ENCODE measurements at places on chromosomes 16 and 17.

GRCh38 chr17:40063187-40063771 is 514 bp downstream of the THRA start:
- peaks cover 11% of the 10 kb centered on the region for H3K27me3 ChIP-seq
- no peak overlapping the region for H3K27ac ChIP-seq
- H3K4me1 ChIP-seq = peaks cover 7% of the 10 kb centered on the region

DNA sequence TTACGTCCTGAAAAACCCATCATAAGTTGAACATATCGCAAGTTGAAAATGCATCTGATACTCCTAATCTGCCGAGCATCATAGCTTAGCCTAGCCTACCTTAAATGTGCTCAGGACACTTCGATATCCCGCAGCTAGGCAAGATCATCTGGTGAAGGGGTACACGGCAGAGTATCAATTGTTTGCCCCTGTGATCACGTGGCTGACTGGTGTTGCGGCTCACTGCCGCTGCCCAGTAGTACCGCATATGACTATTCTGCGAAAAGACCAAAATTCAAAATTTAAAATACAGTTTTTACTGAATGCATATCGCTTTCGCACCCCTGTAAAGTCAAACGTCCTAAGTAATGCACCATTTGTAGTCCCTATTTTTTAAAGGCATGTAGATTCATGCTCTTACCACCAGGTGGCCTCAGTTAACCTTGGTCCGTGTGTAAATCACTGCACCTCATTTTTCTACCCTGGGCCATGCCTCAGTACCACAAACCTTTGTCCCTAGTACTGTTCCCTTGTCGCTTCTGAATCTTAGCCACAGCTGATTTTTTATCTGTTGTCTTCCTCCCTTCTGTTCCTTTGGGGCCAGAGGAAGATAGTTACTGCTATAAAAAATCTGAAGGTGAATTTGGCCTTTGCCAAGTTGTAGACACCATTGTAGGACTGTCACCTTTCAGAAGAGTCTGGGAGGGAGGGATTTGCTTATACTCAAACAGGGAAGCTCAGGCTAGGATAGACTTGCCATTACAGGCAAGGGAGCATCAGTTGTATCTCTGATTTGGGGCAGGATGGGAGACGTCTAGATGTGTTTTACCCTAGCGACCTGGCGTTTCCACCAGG is 34.4 kb downstream of the WWP2 start:
- no peak overlapping the region for H3K27ac ChIP-seq
- no peaks in the 10 kb centered on the region for H3K27me3 ChIP-seq
- no peaks in the 10 kb centered on the region for H3K4me1 ChIP-seq
- H3K4me3 ChIP-seq = no peak overlapping the region

- H3K27me3 ChIP-seq = no peaks in the 10 kb centered on the region
- H3K4me3 ChIP-seq = no peak overlapping the region
- H3K4me1 ChIP-seq = no peaks in the 10 kb centered on the region
- DNase-seq = no peak
Observed at GRCh38 chr17:2309338-2310154, 5.8 kb downstream of the SRR start.

GRCh38 chr17:73324160-73324475 is 12.3 kb upstream of the CDC42EP4 start:
- DNase-seq = no peak
- H3K4me1 ChIP-seq = no peaks in the 10 kb centered on the region
- no peaks in the 10 kb centered on the region for H3K36me3 ChIP-seq
- H3K27me3 ChIP-seq = no peaks in the 10 kb centered on the region
- no peak overlapping the region for H3K4me3 ChIP-seq
- H3K27ac ChIP-seq = no peak overlapping the region

DNA sequence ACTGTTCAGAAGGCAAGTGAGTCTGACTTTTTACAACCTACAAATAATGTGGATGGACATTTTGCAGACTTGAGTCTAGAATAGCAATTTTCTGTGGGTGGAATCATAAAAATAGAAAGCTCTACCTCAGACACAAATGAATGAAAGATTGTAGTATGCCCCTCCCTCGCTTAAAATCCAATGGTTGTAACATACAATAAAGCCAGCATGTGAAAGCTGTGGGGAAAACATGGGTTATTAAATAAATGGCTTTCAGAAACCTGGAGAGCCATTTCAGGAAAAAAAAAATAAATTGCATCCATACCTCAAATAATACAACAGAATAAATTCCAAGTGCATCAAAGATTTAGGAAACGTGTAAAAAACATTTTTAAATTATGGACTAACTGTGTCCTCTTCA is 123.1 kb upstream of the MON1B start:
- H3K27me3 ChIP-seq = no peaks in the 10 kb centered on the region
- no peak for DNase-seq
- no peaks in the 10 kb centered on the region for H3K4me1 ChIP-seq

GRCh38 chr17:59190806-59191205 is 19.0 kb upstream of the SMG8 start:
- no peak overlapping the region for H3K4me3 ChIP-seq
- H3K36me3 ChIP-seq = peaks cover 14% of the 10 kb centered on the region
- no peak for DNase-seq
- no peak overlapping the region for H3K27ac ChIP-seq
- no peaks in the 10 kb centered on the region for H3K27me3 ChIP-seq
- no peaks in the 10 kb centered on the region for H3K4me1 ChIP-seq

GRCh38 chr17:77332981-77333685 is 192.4 kb downstream of the SEC14L1 start:
- 0 out of 2 replicates have a peak, but pooled peaks cover 4% of the 10 kb centered on the region for H3K36me3 ChIP-seq
- H3K27me3 ChIP-seq = no peaks in the 10 kb centered on the region
- DNase-seq = no peak
- H3K4me1 ChIP-seq = peaks cover 19% of the 10 kb centered on the region

DNA sequence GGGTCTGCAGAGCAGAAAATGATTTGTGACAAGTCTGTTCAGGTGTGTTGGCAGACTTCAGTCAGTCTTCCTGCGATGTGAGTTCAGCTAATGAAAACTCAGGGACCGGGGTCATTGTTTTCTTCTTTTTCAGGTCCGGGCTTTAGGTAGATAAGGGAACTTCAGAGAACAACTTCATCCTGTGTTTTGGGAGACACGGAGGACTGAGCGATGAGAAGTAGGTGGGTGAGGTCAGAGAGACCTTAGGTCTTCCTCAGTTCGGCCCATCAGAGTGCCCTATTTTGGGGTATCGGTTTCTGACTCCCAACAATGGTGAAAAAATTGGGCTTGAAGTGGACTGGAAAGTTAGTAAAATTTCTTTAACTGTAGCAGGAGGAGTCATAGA is 88.9 kb upstream of the ATF7IP2 start:
- no peaks in the 10 kb centered on the region for H3K36me3 ChIP-seq
- H3K27ac ChIP-seq = peak overlapping the region; percentile 99
- H3K4me1 ChIP-seq = peaks cover 31% of the 10 kb centered on the region
- no peaks in the 10 kb centered on the region for H3K27me3 ChIP-seq
- peak; percentile 19 for DNase-seq
- peak overlapping the region; percentile 50 for H3K4me3 ChIP-seq
